ENCODE measurements at places on chromosomes 2 and 18. TPM values are rescaled to one million over a fixed set of nuclear protein-coding genes. Genes with fewer than 3 reads are reported as not detected.

GRCh38 chr2:183868707-183869106, 729.6 kb upstream of the ZNF804A start:
- no peak for DNase-seq

Gene CSRNP3
- not detected for total RNA-seq

Gene PRKAG3
- not detected for total RNA-seq

DNA sequence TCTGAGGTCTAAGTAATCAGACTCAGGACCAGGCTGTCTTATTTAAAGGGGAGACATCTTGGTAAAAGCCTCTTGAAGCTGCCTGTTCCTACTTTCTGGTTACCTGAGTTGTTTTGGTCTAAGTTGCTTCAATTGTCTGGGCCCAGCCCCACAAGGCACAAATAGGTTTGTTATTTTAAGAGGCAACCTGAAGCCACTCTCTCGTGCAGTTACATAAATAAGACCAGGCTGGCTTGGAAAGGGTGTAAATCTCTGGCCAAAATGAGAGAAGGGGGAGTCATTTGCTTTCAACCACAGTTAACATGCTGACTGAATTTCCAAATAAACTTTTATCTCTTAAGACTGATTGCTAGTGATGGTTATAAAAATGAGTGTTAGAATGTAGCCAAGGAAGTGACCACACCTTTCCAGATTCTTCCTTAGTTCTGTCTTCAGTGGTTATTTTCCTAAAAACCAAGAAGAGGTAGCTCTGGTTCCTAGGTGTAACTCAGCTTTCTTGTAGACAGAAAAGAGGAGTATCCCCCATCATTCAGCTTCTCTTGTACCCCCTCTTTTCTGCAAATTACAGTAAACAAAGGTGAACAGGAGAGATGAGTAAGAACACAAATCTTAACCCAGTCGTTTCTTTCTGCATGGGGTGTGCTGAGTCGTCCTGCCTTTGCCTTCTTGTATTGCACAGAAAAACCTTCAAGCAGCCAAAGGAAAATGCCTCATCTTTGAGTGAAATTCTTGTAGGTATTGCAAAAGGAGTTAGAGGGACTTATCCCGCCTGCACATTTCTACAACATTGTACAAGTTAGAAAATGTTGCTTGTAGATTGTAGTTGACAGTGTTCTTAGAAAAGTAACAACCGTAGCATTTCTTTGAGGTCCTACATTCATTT, 161.5 kb upstream of the NT5C1B start:
- DNase-seq = no peak

Gene ADI1
- 36.4 TPM for total RNA-seq

- DNase-seq = no peak
These were observed 109.2 kb downstream of the SCN2A start for GRCh38 chr2:165348441-165348840.

- DNase-seq = peak; percentile 42
These were observed 113.3 kb downstream of the TFCP2L1 start for GRCh38 chr2:121171625-121172119.

Gene TWIST2
- not detected for total RNA-seq

DNA sequence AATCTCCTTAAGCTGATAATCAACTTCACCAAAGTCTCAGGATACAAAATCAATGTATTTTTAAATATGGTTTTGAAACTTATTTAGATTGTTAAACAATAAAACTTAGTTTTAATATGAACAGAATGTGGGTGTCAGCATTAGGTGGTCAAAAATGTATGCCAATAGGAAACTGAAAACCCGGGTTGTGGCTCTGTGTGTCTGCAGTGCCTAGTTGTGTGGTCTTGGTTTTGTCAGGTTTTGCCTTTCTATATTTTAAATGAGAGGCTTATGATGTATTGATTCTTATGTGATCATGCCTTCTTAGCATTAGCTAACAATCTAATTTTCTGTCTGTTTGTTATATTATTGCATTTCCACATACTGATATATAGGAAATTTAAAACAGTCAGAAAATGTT, 227.8 kb downstream of the ZNF407 start:
- no peak for DNase-seq

GRCh38 chr2:190090148-190090547, 27.6 kb upstream of the MSTN start:
- no peak for DNase-seq

DNA sequence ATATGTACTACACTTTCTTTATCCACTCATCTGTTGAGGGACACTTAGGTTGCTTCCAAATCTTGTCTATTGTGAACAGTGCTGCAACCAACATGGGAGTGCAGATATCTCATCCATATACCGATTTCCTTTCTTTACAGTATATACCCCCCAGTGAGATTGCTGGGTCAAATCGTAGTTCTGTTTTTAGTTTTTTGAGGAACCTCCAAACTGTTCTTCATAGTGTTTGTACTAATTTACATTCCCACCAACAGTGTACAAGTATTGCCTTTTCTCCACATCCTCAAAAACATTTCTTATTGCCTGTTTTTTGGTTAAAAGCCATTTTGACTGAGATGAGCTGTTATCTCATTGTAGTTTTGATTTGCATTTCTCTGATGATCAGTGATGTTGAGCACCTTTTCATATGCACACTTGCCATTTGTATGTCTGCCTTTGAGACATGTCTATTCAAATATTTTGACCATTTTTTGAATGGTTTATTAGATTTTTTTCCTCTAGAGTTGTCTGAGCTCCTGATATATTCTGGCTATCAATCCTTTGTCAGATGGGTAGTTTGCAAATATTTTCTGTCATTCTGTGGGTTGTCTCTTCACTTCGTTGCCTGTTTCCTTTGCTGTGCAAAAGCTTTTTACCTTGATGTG, 12.2 kb downstream of the PLEK start:
- DNase-seq = no peak

Gene CRACDL
- 0.12 TPM for total RNA-seq

DNA sequence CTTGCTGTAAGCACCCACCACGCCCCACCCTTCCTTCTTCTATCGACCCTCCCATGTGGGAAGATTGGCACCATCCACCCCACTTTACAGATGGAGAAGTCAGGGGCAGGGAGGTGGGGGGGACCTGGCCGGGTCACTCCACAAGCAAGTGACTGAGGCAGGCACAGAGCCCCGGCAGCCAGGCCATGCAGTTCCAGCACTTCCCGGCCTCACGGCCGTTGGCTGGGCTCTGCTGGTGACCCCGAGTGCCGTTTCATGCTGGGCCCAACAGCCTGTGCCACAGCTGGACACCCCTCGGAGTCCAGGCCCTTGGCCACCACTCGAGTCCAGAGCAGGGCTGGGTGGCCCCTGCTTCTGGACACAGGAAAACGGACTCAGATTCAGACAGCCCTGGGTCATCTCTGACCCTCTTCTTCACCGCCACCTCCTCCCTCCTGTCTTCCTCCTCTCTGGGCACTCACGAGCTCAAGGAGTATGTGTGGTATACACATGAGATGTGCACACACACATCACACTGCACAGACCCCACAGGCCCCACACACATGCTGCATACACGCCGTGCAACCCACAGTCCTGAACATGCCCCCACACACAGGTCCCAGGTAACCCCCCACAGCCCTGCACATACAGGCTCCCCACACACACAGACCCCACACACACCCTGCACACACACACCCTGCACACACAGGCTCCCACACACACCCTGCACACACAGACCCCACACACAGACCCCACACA, 89.3 kb upstream of the GPC1 start:
- no peak for DNase-seq

GRCh38 chr18:10660179-10660884, 134.5 kb downstream of the NAPG start:
- DNase-seq = no peak

Gene ANO7
- total RNA-seq = 1.4 TPM

Gene MEIS1
- not detected for total RNA-seq

Gene TLX2
- total RNA-seq = 0.52 TPM

DNA sequence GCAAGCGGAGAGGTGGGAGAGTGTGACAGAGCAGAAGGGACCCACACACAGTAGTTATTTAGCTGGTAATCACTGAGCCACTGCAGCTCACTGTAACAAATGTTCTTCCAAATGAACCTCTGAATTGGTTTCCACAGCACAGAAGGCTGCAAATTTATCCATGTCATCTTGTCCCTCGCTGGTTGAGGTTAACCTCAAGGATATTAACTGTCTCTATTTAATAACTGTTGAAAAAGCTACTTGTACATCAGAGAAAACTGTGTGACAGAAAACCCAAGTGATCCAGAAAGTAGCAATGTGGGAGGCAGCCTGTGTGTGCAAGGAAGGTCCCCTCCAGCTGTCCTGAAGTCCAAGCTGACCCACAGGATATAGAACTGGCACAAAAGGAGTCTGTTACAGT, 153.6 kb downstream of the DSEL start:
- no peak for DNase-seq

GRCh38 chr2:204892506-204893255, 347.4 kb downstream of the PARD3B start:
- DNase-seq = no peak

DNA sequence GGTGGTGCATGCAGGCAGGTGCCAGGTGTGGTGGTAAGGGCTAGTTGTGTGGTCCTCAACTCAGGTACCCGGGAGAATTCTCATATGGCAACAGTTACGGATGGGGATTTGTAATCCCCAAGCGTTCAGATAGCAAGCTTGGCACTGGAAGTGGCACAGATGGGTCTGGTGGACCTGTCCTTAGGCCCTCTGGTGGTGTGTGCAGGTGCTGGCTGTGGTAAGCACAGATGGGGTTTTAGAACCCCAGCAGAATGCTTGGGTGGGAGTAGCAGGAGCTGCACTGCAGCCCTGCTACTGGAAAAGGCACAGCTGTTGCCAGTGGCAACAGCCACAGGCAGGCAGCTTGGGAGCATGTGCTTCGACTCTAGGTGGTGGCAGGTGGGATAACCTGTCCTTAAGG, 948.2 kb upstream of the FAM98A start:
- DNase-seq = no peak

DNA sequence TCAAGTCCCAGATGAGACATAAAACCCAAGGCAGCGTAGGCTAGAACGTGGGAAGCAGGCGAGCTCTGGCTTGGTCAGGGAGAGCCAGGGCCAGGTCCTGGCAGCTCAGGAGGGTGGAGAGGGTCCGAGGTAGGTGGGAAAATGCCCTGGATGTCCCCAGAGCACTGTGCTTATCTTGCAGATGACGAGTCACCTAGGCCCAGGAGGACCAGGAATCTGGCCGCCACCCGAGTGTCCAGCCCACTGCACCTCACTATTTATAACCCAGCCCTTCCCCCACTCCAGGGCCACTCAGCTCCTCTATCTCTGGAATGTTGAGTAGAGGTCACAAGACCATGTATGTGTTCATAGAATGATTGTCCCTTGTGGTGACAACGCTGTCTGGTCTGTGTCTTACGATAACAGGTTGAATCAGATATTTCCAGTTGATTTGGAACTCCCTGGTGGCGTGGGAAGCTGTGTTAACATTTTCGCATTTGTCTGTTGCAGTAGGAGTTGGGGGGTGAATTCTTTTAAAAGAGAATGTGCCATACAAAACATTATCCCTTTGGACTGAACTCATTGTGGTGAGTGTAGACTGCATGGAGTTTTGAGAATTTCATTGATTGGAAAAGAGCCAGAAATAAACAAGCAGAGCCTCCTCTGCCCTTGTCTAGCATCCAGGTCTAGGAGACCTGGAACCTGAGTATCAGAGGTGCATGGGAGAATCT, 47.5 kb downstream of the EMILIN2 start:
- DNase-seq = no peak

- DNase-seq = no peak
These were observed 123.9 kb downstream of the MC4R start for GRCh38 chr18:60248336-60249330.

DNA sequence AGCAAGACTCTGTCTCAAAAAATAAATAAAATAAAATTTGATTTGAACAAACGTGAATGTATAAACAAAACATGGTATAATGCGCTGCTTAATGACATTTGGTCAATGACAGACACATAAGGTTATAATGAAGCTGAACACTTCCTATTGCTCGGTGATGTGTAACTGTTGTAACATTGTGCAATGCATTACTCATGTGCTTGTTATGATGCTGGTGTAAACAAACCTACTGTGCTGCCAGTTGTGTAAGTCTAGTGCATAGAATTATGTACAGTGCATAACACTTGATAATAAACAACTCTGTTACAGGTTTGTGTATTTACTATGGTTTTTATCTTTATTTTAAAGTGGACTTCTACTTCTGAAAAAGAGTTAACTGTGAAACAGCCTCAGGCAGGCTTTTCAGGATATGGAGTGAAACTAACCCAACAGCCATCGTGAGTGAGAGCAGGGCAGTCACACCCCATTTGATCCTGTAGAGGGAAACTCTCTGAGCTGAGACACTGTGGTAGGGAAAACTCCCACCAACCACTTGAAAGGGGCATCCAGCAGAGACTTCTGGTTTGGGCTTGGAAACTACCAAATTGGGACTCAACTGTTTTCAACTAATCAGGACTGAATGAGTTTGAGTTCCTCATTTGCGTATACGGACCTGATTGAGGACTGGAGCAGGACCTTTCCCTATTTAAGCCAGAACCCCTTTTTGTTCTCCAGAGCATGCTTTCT, 8.7 kb upstream of the RPRD1A start:
- DNase-seq = no peak

DNA sequence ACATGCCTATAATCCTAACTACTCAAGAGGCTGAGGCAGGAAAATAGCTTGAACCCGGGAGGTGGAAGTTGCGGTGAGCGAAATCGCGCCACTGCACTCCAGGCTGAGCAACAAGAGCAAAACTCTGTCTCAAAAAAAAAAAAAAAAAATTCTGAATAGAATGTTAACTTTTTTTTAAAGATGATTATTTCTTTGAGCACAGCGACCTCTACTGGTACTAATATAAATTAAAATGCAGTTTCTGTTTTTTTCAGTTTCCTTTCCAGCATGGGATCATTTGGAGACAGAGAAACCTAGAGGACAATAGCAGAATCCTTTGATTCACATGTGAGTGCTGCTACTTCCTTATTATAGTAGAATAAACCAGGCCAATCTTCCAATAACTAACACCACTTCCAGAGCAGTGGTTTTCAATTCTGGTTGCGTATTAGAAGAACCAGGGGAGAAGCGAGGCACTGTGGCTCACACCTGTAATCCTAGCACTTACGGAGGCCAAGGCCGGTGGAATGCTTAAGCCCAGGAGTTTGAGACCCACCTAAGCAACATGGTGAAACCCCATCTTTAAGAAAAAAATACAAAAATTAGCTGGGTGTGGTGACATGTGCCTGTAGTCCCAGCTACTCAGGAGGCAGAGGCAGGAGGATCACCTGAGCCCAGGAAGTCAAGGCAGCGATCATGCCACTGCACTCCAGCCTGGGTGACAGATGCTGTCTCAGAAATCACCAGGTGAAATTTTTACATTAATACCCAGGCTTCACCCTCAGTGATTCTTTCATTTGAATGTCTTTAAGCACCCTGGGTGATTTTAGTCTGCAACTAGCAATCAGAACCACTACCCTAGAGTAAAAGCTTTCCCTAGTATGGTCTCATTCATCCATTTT, 10.1 kb downstream of the SRSF7 start:
- peak; percentile 51 for DNase-seq

Measured in activated CD4-positive, alpha-beta memory T cell treated with anti-CD3 and anti-CD28 coated beads for 36 hours (primary cell).